ENCODE measurements at places on chromosomes 7 and 10.

DNA sequence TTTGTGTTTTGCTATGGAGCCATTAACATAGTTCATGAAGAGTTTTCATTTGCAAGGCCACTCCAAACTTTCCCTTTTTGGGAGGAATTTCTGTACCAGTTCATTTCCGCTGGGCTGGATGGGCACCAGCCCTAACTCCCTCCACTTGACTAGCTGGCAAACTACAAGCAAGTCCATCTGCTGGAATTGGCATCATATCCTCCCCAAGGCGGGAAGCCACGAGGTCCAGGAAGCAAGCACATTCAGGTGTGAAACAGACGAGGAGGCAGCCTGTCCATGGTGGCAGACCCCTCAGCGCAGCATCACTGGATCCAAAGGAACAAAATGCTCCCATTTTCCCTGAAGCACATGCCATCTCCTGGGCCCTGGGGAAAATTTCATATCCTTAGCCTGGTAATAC, 125.8 kb downstream of the ABLIM1 start:
- DNase-seq, result no peak

GRCh38 chr7:27961255-27961654, 219.3 kb downstream of the JAZF1 start:
- DNase-seq, result no peak

- no peak for DNase-seq
These were observed 101.5 kb downstream of the SLC25A40 start for GRCh38 chr7:87774690-87775089.

- no peak for DNase-seq
These were observed 42.0 kb upstream of the BRAF start for GRCh38 chr7:140966561-140967233.
